SJCRH30 (cell line): ENCODE measurements at places on chromosomes 11 and 22.

GRCh38 chr11:6637871-6638270 lies 17.7 kb downstream of the DCHS1 start:
- DNase-seq: no peak
- no peaks in the 10 kb centered on the region for H3K27me3 ChIP-seq
- H3K36me3 ChIP-seq: no peaks in the 10 kb centered on the region; the same call in 1 of the 2 replicates
- peaks cover 8% of the 10 kb centered on the region; the same call in 1 of the 2 replicates for H3K4me1 ChIP-seq

- H3K27ac ChIP-seq: no peak overlapping the region
- no peak overlapping the region for H3K4me3 ChIP-seq
- no peak for DNase-seq
- no peaks in the 10 kb centered on the region for H3K27me3 ChIP-seq
- peaks cover 86% of the 10 kb centered on the region for H3K36me3 ChIP-seq
- no peaks in the 10 kb centered on the region for H3K4me1 ChIP-seq
Measured at GRCh38 chr22:50281957-50282356, 11.8 kb upstream of the MAPK11 start.

- no peak for DNase-seq
- H3K36me3 ChIP-seq: peaks cover 10% of the 10 kb centered on the region; the same call in 1 of the 2 replicates
- H3K27me3 ChIP-seq: no peaks in the 10 kb centered on the region
- H3K4me3 ChIP-seq: no peak overlapping the region
Measured at GRCh38 chr11:36240173-36240572, 49.1 kb downstream of the COMMD9 start.

DNA sequence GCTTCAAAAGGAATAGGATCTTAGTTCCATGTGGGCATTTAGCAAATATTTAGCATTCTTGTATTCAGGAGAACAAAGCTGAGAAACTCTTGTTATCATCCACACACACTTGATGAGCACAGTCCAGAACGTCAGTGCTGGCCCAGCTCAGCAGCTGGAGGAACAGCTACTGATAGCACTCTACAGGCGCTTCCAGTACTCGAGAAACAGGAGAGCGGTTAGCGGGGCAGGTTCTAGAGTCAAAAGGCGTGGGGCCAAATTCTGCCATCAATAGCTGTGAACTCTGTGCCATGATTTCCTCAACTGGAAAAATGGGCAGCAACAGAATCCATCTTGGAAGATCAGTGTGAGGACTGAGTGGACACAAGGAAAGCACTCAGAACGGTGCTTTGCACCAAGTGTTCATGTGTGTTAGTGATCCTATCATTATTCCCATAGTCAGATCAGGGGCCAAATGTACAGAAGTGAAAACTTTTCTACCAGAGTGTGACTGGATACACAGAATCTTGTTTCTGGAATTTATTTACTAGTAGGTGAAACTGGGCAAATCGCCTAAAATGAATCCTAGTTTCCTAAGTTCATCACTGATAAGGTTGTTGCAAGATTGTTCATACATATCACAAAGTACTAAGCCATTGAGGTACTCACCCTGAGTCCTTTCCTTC lies 3.2 kb downstream of the JOSD1 start:
- H3K4me3 ChIP-seq: no peak overlapping the region
- H3K27me3 ChIP-seq: no peaks in the 10 kb centered on the region

DNA sequence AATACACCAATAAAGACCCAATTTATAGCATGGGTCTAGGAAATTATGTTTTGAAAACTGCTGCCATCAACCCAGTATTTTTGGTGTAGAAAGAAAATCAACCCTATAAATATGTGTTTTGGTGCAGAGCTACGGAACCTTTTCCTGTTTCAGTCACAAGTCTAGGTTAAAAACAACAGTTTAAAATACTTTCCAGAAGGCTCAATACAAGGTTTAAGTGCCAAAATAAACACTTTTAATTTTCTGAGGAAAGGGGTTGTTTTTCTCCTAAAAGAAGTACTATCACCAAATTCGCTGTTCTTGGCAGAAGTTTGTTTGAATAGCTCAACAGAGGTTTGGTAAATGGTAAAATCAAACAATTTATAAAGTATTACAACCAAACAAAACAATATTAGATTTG lies 201.3 kb downstream of the TMEM135 start:
- H3K4me3 ChIP-seq: no peak overlapping the region
- no peak overlapping the region for H3K27ac ChIP-seq
- H3K4me1 ChIP-seq: no peaks in the 10 kb centered on the region
- DNase-seq: no peak
